NCI-H1930 (cell line): ENCODE measurements at places on chromosomes 1 and 21.
A peak's percentile ranks its signal among the peaks of the same experiment; 100 is the strongest.

DNA sequence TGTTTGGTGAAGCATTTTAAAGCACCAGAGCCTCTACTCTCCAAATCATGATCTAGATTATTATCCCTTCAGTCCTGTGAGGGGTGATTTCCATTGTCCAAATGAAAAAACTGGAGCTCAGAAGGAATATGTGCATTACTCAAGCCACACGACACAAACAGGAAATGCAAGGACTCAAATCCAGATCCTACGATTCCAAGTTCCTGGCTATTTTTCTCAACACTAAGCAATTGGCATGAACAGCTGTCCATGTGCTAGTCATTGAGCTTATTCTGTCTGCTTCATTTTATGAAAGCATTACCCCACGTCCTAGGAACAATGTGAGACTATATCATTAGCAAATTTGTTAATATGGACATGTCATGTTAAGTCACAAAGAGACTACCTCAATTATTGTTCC is 273.1 kb upstream of the LYPLAL1 start:
- no peak for DNase-seq

- no peak for DNase-seq
Measured at GRCh38 chr1:88740784-88741183, 56.7 kb downstream of the PKN2 start.

- no peak for DNase-seq
Measured at GRCh38 chr1:34186741-34187494, 10.2 kb downstream of the C1orf94 start.

DNA sequence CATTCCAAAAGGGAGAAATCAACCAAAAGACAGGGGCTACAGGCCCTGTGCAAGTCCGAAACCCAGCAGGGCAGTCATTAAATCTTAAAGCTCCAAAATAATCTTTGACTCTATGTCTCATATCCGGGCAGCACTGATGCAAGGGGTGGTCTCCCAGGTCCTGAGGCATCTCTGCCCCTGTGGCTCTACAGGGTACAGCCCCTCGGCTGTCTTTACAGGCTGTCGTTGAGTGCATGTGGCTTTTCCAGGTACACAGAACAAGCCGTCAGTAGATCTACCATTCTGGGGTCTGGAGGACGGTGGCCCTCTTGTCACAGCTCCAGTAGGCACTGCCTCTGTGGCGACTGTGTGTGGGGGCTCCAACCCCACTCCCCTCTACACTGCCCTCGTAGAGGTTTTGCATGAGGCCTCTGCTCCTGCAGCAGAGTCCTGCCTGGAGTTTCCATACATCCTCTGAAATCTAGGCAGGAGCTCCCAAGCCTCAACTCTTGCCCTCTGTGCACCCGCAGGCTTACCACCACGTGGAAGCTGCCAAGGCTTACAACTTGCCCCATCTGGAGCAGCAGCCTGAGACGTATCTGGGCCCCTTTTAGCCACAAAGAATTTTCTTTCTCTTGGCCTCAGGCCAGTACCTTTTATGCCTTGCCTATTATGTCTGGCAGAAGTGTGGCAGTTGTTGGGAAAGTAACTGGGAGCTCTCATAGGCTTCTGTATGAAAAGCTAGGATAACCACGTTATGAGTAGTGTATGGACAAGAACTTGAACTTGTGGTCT is 52.5 kb downstream of the POU2F1 start:
- DNase-seq = no peak

- no peak for DNase-seq
Measured at GRCh38 chr1:200291106-200291505, 118.7 kb downstream of the ZNF281 start.

DNA sequence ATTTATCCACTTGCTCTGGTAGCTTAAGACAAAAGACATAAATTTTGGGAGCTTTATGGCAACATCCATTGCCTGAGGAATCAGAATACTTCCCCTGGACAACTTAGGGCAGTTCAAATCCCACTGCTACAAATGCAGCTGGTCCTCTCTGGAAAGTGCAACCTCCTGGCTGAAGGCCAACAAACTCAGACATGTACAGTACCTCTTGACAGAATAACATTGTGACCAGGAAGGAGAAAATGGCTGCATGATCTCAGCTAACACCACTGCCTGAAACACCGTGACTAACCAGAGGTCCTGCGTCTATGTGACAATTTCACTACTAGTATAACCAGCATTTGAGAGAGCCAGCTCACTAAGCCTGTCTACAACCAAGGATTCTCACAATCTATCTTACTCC is 218.9 kb downstream of the CRB1 start:
- no peak for DNase-seq

- no peak for DNase-seq
Measured at GRCh38 chr21:28821276-28822122, 171.2 kb downstream of the LTN1 start.

GRCh38 chr1:98468111-98468717 is 193.3 kb upstream of the SNX7 start:
- DNase-seq = peak; percentile 34

- DNase-seq = no peak
Measured at GRCh38 chr1:115261496-115261895, 76.6 kb downstream of the NGF start.

- DNase-seq = no peak
Measured at GRCh38 chr1:36481771-36482723, 666 bp downstream of the CSF3R start.
